Left cardiac atrium (tissue), 4 donors: ENCODE measurements at places on chromosomes 1 and 21. TPM values are rescaled to one million over a fixed set of nuclear protein-coding genes. Genes with fewer than 3 reads are reported as not detected.

The CCDC28B gene
- 7.5 TPM for total RNA-seq

The CSRP1 gene
- total RNA-seq, result 154 TPM

The FMO3 gene
- total RNA-seq, result 1.7 TPM

The COA6 gene
- total RNA-seq, result 30.8 TPM

The NUDC gene
- 65.9 TPM for total RNA-seq

The S100A2 gene
- total RNA-seq, result 0.84 TPM

The CAMSAP2 gene
- total RNA-seq, result 40.9 TPM

The MYCL gene
- 0.76 TPM for total RNA-seq

The RUNX3 gene
- total RNA-seq, result 1.3 TPM

The CYYR1 gene
- total RNA-seq, result 27.8 TPM

The OR2T33 gene
- total RNA-seq, result not detected

The FAM163A gene
- 0.27 TPM for total RNA-seq

The ADAM30 gene
- not detected for total RNA-seq

The ATP1A4 gene
- not detected for total RNA-seq

The FCRL6 gene
- 0.21 TPM for total RNA-seq

The OR2L2 gene
- not detected for total RNA-seq

The LCE1E gene
- total RNA-seq, result not detected

The CD101 gene
- total RNA-seq, result 1.1 TPM

The NR0B2 gene
- 6.5 TPM for total RNA-seq
